ENCODE measurements at places on chromosomes 1 and 21. TPM values are rescaled to one million over a fixed set of nuclear protein-coding genes. Genes with fewer than 3 reads are reported as not detected.

- H3K4me1 ChIP-seq: no peaks in the 10 kb centered on the region
- H3K27me3 ChIP-seq: no peaks in the 10 kb centered on the region
- H3K36me3 ChIP-seq: no peaks in the 10 kb centered on the region
- DNase-seq: no peak
- no peak overlapping the region for H3K27ac ChIP-seq
These were observed 217.8 kb upstream of the ZRANB2 start for GRCh38 chr1:71298633-71299032.

DNA sequence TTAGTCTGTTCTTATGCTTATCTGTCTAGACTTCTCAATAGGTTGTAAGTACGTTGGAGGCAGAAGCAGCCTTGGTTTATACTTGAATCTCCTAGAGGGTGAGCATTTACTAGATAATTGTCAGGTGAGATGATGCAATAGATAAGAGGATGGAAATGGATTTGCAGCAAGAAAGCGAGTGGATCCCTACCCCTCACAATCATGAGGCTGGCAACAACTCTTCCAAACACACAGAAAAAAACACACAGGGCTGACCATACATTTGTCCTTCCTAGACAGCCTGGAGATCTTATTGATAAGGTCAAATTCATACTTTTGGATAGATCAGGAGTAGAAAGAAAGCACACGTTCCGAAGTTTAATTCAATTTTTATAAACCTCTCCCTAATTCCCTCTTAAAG is 481.4 kb upstream of the CAMK1G start:
- H3K27me3 ChIP-seq: no peaks in the 10 kb centered on the region
- no peaks in the 10 kb centered on the region for H3K4me1 ChIP-seq
- DNase-seq: no peak
- no peak overlapping the region for H3K27ac ChIP-seq

GRCh38 chr1:29306471-29307140 is 70.3 kb downstream of the PTPRU start:
- H3K27me3 ChIP-seq: no peaks in the 10 kb centered on the region
- H3K4me3 ChIP-seq: no peak overlapping the region
- no peaks in the 10 kb centered on the region for H3K4me1 ChIP-seq
- DNase-seq: no peak

- H3K4me1 ChIP-seq: peaks cover 13% of the 10 kb centered on the region
- H3K27ac ChIP-seq: no peak overlapping the region
- no peak for DNase-seq
- H3K36me3 ChIP-seq: peaks cover 2% of the 10 kb centered on the region
- H3K4me3 ChIP-seq: no peak overlapping the region
These were observed 239.5 kb downstream of the FAF1 start for GRCh38 chr1:50720457-50721053.

DNA sequence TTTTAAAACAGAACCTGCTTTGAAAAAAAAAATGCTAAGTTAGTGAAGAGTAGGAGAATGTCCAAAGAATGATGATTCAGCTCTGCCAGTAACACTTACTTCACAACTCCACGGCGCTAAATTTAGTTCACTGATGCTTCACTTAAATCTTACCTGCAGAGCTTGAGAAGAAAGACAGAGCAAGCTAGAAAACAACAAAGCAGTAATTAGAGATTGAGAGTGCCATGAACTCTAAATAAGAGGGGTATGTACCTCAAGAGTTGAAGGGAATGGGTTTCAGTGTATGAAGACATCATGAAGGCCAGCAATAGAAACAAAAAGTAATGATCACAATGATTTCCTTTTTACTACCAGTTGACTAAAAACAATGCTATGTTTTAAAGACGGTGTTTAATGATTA is 32.8 kb downstream of the EPRS1 start:
- no peaks in the 10 kb centered on the region for H3K27me3 ChIP-seq
- DNase-seq: no peak
- H3K4me1 ChIP-seq: peaks cover 33% of the 10 kb centered on the region
- peak overlapping the region; percentile 50 for H3K4me3 ChIP-seq
- peak overlapping the region; percentile 75 for H3K27ac ChIP-seq
- H3K36me3 ChIP-seq: peaks cover 68% of the 10 kb centered on the region

The SYDE2 gene
- 1.4 TPM for total RNA-seq

The CFHR1 gene
- total RNA-seq: not detected

DNA sequence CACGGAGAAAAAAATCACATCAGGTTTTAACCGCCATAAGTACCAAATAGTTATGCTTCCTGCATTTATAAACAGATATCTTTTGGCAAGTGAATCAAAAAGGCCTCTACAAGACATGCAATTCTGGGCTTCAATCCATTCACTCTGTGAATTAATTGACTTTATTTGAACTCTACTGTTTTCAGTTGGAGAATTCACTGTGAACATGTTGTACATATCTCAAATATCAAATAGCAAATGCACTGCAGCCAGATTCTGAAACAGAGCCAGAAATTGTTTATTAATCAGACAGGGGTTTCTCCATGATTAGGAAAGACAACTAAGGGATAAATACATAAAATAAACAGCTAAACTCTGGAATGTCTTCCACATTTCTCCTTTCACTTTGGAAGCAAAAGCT is 445.4 kb upstream of the NFIA start:
- H3K27ac ChIP-seq: no peak overlapping the region
- no peak for DNase-seq
- no peaks in the 10 kb centered on the region for H3K4me1 ChIP-seq
- H3K36me3 ChIP-seq: no peaks in the 10 kb centered on the region

DNA sequence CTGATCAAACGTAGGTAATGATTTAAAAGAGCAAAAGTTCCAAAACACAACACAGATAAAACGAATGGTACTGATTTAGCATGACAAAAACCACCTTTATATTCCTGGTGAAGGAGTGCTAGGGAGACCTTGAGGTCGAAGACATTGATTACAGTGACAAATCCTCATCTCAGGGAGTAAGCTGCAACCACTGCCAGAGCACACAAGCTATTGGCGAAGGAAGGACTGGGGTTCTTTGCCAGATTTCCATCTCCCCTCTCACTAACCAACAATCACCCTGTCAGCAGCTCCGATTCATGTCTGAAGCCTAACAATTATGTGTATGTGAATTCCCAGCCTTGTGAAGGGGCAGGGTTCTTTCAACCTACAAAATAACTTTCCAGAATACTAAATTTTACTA is 40.2 kb upstream of the DMRTB1 start:
- no peaks in the 10 kb centered on the region for H3K36me3 ChIP-seq
- DNase-seq: no peak
- peaks cover 40% of the 10 kb centered on the region for H3K4me1 ChIP-seq
- peaks cover 6% of the 10 kb centered on the region for H3K27me3 ChIP-seq
- H3K4me3 ChIP-seq: no peak overlapping the region

The MAN1C1 gene
- 2.9 TPM for total RNA-seq

DNA sequence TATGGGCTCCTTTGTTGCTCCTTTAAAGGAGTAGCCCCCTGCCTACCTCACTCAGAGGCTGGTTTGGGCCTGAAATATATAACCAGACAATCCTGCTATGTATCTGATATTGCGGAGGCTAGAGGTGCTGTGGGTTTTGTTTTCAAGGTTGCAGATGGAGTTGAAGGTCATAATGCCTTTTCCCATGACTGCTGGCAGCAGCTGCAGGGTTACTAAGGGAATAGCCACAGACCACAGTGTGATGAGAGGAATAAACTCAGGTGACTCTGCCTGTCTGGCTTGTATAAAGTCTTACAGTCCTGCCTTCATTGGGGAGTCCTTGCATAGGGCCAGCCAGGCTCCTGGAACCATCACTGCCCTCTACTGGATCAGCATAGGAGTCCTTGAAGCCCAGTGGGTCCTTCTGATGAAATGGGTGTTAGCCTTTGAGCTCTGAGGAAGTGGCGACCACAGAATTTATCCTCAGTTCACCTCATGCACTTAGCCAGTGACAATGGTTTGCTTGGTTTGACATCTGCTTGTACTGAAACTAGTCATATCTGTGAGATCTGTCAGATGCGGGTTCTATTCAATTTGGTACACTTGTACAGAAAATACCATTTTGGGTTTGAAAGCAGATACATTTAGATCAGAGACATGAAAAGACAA is 174.4 kb upstream of the HMCN1 start:
- no peaks in the 10 kb centered on the region for H3K36me3 ChIP-seq
- peak overlapping the region; percentile 64 for H3K4me3 ChIP-seq
- peak; percentile 92 for DNase-seq
- peak overlapping the region; percentile 68 for H3K27ac ChIP-seq
- H3K27me3 ChIP-seq: no peaks in the 10 kb centered on the region

GRCh38 chr1:2948751-2949680 is 72.3 kb upstream of the ACTRT2 start:
- DNase-seq: no peak
- no peak overlapping the region for H3K27ac ChIP-seq
- H3K4me3 ChIP-seq: no peak overlapping the region
- H3K27me3 ChIP-seq: no peaks in the 10 kb centered on the region
- no peaks in the 10 kb centered on the region for H3K36me3 ChIP-seq

DNA sequence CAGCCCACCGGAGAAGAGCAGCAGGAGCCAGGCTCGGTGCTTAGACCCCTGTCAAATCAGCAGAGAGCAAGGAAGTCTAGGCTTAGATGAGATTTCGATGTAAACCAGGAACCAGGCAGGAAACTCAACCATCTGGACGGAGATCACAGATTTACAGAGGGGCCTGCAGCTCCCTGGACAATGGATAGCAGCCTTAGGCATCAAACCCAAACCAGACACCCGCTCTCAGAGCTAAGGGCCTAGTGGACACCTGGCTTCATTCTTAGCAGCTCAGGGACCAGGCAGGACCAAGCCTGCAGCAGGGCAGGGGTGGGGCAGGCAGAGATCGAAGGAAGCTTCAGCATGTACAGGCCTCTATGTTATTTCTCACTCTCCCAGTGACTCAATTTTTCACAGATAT is 127.8 kb upstream of the FMN2 start:
- H3K27ac ChIP-seq: no peak overlapping the region
- H3K27me3 ChIP-seq: peaks cover under 1% of the 10 kb centered on the region
- no peak for DNase-seq
- H3K36me3 ChIP-seq: no peaks in the 10 kb centered on the region

GRCh38 chr1:44505210-44505993 is 100.3 kb downstream of the RNF220 start:
- peaks cover 3% of the 10 kb centered on the region for H3K27me3 ChIP-seq
- no peaks in the 10 kb centered on the region for H3K36me3 ChIP-seq
- H3K27ac ChIP-seq: no peak overlapping the region
- H3K4me3 ChIP-seq: no peak overlapping the region
- H3K4me1 ChIP-seq: no peaks in the 10 kb centered on the region
- DNase-seq: no peak

The KRTAP12-2 gene
- not detected for total RNA-seq

The GATAD2B gene
- total RNA-seq: 68.8 TPM

The S100A12 gene
- not detected for total RNA-seq

DNA sequence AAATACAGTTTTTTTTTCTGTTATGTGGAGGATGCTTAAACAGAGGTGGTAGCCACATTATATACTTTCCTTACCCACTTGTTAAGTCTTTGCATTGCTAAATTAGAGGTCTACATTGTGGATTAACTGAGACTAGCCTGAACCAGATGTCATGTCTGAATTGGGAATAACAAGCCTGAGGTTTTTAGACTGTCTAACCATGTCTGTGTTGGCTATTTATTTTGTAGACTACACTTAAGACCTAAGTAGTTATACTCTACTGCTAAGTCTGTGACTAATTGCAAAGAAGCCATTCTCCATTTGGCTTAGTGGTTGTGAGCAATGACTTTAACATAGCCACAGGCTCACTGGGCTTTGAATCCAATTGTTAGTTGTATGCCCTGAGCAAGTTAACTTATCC is 45.4 kb downstream of the CDC14A start:
- no peak overlapping the region for H3K4me3 ChIP-seq
- H3K4me1 ChIP-seq: peaks cover 70% of the 10 kb centered on the region
- peak overlapping the region; percentile 67 for H3K27ac ChIP-seq
- H3K36me3 ChIP-seq: peaks cover 48% of the 10 kb centered on the region
- no peak for DNase-seq

DNA sequence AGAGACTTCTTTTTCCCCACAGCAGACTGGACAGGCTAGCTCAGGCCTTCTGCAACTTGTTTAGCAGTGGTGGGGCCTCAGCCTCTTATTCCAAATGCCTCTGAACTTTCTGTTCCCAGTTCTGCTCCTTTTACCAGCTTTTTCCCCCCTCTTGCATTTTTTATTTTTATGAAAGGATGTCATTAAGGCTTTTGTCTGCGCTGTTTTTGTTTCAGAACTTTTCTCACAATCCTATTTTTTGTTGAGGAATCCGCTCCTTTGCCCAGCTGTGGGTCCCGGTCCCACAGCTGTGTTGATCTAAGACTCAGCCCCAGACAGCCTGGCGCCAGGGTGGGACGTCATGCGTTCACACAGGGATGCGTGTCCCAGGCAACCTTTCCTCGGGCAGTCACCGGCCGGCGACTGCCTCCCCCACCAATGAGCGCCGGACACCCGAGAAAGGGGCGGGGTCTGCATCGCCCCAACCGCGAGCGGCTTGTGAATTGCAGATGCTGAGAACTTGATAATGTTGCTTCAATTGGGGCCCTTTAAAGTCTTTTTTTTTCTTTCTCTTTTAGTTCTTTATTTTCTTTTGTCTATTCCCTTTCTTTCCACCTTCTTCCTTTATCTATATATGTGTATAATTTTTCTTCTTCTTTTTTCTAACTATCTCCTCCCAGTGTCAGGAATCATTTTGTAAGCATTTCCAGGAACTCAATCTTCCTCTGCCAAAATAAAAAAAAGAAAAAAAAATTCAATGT is 3.0 kb upstream of the ID3 start:
- H3K36me3 ChIP-seq: peaks cover 9% of the 10 kb centered on the region
- peak overlapping the region; percentile 1 for H3K4me3 ChIP-seq
- H3K4me1 ChIP-seq: peaks cover 36% of the 10 kb centered on the region
- peak; percentile 76 for DNase-seq
- no peak overlapping the region for H3K27ac ChIP-seq

The HENMT1 gene
- total RNA-seq: 17.7 TPM

The CD5L gene
- total RNA-seq: not detected

The C1orf52 gene
- 32.3 TPM for total RNA-seq

The THEMIS2 gene
- total RNA-seq: 27.7 TPM

- no peak overlapping the region for H3K27ac ChIP-seq
- DNase-seq: no peak
- H3K27me3 ChIP-seq: peaks cover 11% of the 10 kb centered on the region
These were observed 80.6 kb downstream of the TBX19 start for GRCh38 chr1:168361252-168361651.

The NME7 gene
- 10.6 TPM for total RNA-seq

DNA sequence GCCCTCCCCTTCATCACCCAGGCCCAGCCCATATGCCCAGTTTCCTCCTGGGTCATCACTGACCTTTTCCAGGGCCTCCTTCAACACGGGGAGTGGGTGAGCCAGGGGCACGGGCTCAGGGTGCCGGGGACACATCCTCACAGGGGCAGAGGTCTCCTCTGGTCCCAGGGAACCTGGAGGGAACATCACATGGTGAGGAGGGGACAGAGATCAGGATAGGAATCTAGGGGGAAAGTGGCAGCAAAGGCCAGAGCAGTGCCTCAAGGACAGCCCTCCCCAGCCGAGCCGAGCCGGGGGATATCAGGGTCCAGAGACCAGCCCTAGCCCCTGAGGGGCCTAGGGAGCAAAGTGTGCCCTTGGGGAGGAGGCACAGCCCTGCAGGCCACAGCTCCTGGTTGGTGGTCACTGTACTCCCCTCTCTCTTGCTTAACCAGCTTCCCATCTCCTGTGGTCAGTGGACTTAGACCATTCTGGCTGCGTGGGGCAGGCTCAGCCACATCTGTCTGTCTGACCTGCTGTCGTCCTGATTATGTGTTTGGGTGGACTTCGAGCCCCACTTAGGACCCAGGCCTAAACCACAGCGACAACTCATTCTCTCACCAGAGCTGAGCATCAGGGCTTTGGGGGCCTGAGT is 9.5 kb downstream of the LACTBL1 start:
- no peaks in the 10 kb centered on the region for H3K36me3 ChIP-seq
- H3K27ac ChIP-seq: no peak overlapping the region
- DNase-seq: no peak
- no peaks in the 10 kb centered on the region for H3K4me1 ChIP-seq
- peaks cover 7% of the 10 kb centered on the region for H3K27me3 ChIP-seq
- H3K4me3 ChIP-seq: no peak overlapping the region

The LRIF1 gene
- total RNA-seq: 14.0 TPM

The MX1 gene
- 90.5 TPM for total RNA-seq

Data from activated CD4-positive, alpha-beta T cell treated with anti-CD3 and anti-CD28 coated beads, Interleukin-2, amount 10 ng/mL, durations not matched to agents 24 days and 14 days (primary cell).